Effector memory CD4-positive, alpha-beta T cell (primary cell): ENCODE measurements at places on chromosomes 3 and 15.
A peak's percentile ranks its signal among the peaks of the same experiment; 100 is the strongest.

DNA sequence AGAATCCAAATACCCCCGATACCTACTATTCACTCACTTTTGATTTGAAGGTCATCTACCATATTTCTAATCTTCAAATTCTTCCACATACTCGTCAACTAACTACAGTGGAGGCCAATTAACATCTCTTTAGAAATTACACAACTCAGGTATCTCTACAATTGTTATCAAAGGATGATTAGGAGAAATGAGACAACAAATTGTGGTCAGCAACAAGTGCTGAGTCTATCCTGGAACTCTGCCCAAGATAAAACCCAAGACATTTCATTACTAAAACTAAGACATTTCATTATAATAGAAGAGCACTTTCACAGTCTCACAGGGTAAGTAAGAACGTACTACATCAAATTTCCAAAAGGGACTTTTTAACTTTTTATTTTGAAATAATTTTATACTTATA lies 100.0 kb downstream of the TBC1D5 start:
- no peak for DNase-seq

GRCh38 chr15:23634181-23634580 lies 13.5 kb downstream of the MAGEL2 start:
- DNase-seq, result no peak

- no peak for DNase-seq
Observed at GRCh38 chr3:188205992-188206416, 52.0 kb downstream of the LPP start.

DNA sequence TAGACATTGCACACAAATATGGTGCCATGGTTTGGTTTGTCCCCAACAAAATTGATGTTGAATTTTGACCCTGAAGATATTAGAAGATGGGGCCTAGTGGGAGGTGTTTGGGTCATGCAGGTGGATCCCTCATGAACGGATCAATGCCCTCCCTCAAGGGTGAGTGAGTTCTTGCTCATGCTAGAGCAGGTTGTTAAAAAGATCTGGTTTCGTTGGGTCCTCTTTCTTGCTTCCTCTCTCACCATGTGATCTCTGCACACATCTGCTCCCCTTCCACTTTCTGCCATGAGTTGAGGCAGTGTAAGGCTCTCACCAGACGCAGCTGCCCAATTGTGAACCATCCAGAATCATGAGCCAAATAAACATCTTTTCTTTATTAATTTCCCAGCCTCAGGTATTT lies 87.8 kb upstream of the MDFIC2 start:
- DNase-seq, result no peak

DNA sequence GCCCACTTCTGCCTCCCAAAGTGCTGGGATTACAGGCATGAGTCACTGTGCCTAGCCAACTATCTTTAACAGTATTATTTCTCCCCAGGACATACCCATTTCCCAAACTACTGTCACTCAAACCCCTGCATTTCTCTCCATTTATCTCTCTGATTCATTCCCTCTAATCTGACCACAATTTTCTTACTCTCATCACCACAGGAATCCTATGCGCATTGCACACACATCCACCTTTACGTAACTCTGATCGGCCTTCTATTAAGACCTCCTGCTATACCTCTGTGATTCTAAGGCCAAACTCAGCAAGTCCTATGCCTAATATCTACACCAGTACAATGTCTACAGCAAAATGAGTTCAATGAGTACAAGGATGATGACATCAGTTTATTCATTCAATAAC lies 235.0 kb downstream of the ULK4 start:
- DNase-seq, result no peak

- DNase-seq, result no peak
Observed at GRCh38 chr3:54032598-54032997, 89.8 kb upstream of the CACNA2D3 start.

- no peak for DNase-seq
Observed at GRCh38 chr3:64260431-64260830, 35.2 kb upstream of the PRICKLE2 start.

- no peak for DNase-seq
Observed at GRCh38 chr3:123067689-123068600, 1.1 kb downstream of the PDIA5 start.

GRCh38 chr3:56111606-56112304 lies 356.5 kb downstream of the ERC2 start:
- no peak for DNase-seq

DNA sequence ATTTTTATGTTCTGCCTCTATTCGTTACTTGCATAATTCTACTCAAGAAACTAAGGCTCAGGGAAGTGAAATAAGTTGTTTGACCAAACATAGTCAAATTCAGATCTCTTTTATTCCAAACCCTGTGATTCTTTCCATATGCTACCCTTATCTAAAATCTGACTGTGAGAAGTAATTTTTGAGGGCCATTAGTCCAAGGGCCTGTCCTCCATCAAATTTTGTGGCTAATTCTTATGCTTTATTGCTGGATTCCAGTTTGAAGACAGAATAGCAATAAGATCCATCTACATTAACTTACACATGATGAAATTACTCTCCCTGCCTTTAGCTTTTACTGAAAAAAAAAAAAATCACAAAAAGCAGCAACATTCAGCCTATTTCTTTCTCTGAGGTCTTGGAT lies 74.0 kb downstream of the ZIC1 start:
- DNase-seq, result no peak

- DNase-seq, result no peak
Observed at GRCh38 chr3:39284457-39284881, 4.6 kb upstream of the CX3CR1 start.

DNA sequence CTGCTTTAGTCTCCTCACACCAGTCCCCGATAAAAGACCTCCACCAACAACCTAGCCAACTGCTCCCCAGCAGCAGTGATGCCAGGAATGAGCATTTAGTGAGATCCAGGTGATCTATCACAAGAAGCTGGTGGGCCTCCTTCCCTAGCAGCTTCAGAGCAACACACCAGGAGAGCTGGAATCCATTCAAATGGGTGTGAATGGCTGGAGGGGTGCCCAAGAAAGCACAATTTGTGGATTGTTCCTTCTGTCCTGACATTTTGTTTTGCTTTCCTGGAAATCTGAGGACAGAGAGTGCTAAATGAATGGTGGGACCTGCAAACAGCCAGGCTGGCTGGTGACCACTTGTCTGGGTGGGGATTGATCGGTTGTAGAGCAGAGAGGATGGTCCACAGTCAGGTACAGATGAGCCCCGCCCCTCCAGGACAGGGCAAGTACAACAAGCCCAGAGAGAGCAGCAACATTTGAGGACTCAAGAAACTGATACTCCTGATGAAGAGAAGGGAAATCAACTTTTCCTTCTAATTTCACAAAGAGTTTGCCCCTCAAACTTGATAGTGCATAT lies 316.8 kb downstream of the VPS13C start:
- no peak for DNase-seq

DNA sequence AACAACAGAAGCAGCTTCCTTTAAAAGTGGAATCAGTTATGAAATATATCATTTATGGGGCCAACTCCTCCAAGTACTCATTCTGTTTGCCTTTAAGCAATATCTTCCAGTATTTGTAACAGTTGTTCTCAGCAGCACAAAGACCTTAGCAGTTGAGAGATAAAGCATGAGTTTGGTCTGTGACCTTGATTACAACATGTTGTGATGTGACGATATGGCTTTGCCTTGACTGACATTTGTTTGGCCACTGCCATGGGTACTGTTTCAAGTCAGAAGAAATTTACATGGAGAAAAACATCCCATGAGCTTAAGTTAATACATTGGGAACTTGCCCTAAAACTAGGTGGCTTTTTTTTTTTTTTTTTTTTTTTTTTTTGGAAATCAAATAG lies 175.1 kb upstream of the KBTBD8 start:
- no peak for DNase-seq

DNA sequence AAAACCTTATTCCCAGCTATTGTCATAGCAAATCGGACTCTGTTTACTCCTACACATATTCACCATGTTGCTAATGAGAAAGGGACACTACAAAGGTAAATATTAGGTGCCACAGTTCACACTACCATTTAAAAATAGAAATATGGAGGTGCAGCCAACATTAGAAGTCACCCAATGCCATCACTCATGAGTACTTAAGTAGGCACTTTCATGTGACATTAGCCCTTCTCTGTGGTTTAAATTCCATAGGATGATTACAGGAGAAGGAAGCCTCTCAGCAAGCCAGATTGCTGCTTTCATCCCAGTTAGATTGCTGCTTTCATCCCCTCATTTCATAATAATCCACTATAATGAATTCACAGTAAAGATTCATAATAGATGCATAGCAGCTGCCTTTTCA lies 376.8 kb upstream of the ALCAM start:
- DNase-seq, result no peak

GRCh38 chr15:44712346-44713005 lies 1.2 kb downstream of the B2M start:
- peak; percentile 61 for DNase-seq

- DNase-seq, result no peak
Observed at GRCh38 chr3:72077473-72078259, 292.7 kb upstream of the PROK2 start.

- no peak for DNase-seq
Observed at GRCh38 chr15:73231661-73232419, 136.9 kb downstream of the HCN4 start.

DNA sequence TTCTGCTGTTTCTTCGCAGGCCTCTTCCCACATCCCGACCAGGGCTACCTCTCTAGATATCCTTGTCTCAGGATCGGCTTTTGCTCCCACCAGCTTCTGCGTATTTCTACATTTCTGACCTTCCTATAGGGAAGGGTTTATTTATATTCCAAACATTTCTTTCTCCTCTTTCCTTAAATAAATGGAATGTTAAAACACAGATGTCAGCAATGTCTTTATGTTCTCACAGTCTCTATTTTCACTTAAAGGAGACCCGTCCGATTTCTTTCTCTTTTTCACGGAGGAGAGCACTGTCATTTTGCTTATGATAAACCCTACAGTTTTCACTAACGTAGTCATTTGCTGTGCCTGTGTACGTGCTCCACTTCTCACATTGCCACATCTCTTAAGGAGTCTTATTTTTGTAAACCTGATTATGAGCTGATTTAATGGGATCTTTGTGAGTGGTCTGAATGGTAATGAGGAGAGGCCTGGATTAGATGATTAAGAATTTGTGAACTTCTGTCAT lies 630 bp downstream of the KIF15 start:
- no peak for DNase-seq

DNA sequence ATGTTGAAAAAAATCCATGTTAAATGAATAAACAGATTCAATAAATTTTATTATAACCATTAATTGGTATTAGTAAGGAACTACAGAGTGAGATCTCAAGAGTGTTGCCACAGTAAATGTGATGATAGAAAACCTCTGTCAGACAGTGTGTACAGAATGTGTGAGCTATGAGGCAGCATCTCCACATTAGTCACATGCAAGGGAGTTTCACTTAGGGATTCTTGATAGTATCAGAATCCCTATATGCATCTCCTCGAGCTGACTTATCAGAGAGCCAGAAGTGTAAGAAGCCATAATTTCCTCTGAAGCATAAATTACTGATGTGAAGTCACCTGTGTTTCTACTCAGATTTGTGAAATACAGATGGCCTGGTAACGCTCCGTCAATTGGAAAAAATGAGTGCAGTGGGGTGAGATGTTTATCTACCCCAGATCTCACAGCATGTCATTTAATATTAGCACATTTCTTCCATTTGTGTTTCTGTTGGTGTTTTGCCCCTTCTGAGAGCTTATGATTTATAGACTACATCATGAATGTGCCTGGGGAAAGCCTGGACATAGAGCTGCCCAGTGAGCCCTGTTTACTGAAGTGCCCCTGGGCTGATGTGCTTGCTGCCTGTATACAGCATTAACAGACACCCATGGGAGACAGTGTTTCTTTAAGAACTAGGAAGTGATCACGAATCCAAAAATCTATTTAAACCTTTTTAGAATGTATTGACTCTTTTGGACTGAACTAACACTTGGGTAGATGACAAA lies 262.4 kb downstream of the CPNE4 start:
- no peak for DNase-seq

DNA sequence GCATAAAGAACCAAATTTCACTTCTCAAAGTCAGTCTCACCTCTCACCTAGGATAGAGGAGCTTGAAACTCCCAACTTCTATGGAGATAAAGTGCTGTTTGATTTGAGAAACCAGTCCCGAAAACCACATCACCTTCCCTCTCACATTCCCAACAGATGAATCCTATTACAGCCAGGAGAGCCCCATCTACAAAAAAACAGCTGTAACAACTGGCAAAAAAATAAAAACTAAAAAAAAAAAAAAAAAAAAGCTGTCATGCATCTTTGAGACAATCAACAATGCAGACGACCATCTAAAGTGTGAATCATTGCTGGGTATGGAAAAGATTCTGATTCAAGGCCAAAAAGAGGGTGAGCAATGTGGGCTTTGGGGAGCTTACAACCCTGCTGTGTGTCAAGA lies 23.8 kb downstream of the HOMER2 start:
- no peak for DNase-seq
